SJCRH30 (cell line): ENCODE measurements at places on chromosomes 5 and 9.

- no peak for DNase-seq
These were observed 91.7 kb downstream of the MRPS30 start for GRCh38 chr5:44900273-44900954.

GRCh38 chr5:123500471-123500870 is 11.5 kb upstream of the CSNK1G3 start:
- no peak for DNase-seq

- DNase-seq, result peak; percentile 92
These were observed 56.1 kb downstream of the SAXO1 start for GRCh38 chr9:18976709-18977531.

DNA sequence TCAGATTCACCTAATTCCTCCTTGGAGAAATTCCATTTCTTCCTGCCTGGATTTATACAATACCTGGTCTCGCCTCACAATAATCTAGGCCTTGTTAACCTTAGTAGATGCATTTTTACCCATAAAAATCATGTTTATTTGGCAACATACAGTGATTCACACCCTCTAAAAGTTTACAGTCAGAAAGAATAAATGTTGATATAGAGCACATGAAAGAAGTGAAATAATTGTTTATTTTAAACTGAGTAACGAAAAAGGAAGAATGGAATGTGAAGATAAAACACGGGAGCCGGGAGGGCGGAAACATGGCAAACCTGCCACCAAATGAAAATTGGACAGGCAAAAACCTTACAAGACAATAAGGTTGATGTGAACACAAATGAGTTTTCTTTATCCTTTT is 28.9 kb upstream of the KCNN2 start:
- no peak for DNase-seq

GRCh38 chr9:20791682-20792081 is 107.6 kb downstream of the FOCAD start:
- DNase-seq, result no peak

GRCh38 chr5:110896901-110897300 is 158.1 kb downstream of the SLC25A46 start:
- no peak for DNase-seq

DNA sequence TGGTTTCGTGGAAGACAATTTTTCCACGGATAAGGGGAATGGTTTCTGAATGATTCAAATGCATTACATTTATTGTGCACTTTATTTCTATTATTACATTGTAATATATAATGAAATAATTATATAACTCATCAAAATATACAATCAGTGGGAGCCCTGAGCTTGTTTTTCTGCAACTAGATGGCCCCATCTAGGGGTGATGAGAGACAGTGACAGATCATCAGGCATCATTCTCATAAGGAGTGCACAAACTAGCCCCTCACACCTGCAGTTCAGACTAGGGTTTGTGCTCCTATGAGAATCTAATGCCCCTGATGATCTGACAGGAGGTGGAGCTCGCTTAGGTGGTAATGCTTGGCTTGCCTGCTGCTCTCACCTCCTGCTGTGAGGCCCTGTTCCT is 6.4 kb downstream of the ISCA1 start:
- no peak for DNase-seq

- no peak for DNase-seq
These were observed 140.9 kb upstream of the PIK3R1 start for GRCh38 chr5:68074633-68075032.

GRCh38 chr9:28471261-28471660 is 898.0 kb upstream of the C9orf72 start:
- DNase-seq, result no peak

DNA sequence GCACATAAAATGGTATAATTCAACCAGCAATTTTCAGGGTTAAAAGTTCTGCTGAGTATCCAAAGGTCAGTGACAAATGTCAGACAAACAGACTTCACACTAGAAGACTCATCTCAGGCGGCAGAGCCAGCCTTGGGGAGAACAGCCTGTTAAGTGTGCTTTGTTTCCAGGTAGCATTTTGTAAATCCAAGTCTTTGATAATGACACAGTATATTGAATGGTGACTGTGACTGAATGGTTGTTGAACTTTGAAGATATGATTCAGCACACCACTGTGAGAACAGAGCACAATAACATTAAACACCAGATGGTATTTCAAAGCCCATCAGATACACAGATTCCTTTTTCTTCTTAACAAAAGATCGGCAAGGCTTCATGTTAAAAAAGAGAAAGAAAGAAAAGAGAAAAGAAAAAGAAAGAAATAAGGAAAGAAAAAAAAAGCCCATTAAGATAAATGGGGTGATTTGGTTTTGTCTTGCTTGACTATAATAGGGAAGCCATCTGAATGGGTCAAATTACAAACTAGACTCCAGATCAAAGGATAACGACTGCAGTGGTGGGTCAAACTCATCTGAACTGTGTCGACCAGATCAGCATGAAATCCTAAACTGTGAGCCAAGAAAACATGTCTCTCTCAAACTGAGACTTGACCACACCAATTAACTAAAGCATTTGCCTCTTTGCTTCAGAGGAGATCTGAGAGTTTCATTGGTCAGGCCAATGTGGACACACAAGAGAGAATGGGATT is 313.0 kb upstream of the ZNF608 start:
- DNase-seq, result peak; percentile 12
